Stimulated activated CD4-positive, alpha-beta T cell treated with anti-CD3 and anti-CD28 coated beads, Interleukin-4, amount 100 ng/mL, for 4 hours (primary cell): ENCODE measurements at places on chromosomes 1 and 21.

DNA sequence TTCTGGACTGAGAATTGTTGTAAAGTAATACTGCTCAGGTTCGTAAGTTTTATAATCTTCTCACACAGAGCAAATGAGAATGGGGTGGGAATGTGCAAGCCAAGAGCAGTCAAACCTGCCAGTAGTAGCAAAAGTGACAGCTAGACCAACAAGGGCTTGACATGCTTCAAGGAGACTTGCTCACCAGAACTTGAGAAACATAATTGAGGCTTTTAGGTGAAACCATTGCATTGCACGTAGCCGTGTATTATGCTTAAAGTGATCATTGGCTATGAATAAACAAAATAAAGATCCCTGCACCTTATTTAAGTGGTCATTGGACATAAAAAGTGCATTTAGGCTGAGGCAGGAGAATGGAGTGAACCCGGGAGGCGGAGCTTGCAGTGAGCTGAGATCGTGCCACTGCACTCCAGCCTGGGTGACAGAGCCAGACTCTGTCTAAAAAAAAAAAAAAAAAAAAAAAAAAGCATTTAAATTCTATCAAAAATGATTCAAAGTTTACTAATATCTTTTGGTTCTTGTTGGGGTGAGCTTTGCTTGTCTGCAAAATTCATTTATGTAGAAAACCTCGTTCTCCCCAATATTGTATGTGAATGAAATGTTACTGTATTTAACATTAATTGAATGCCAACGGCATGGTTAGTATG is 11.8 kb upstream of the CCT8 start:
- no peak for DNase-seq

DNA sequence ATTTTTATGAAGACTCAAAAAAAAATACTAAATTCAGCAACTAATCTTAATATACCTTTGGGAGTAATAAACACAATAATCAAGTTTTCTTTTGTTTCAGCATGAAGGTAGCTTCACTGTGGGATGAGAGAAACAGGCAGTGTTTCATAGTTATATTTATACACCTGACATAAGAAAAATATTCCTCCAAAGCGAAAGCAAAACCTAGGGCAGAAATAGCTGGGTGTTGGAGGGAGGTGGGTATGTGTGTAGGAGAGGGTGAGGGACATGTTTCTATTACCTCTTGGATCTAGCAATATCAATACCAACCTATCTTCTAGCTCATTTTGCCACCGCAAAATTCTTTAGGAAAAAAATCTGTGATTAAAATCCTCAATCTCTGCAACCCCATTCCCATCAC is 24.9 kb upstream of the MAN1A2 start:
- DNase-seq: no peak

DNA sequence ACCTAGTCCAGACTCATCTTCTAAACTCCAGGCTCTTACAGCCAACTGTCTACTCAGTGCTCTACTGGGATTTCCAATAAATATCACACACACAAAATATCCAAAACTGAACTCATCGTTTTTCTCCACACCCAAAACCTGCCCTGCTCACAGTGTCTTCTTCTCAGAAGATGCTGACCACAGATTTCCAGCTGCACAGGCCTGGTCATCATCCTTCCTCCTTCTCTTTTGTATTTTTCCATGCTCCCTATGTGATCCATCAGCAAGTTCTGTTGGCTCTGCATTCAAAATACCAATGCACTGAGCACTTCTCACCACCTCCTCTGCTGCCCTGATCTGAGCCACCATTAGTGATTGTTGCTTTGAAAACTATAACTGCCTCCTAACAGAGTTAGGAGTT is 159.5 kb upstream of the KAZN start:
- DNase-seq: no peak

DNA sequence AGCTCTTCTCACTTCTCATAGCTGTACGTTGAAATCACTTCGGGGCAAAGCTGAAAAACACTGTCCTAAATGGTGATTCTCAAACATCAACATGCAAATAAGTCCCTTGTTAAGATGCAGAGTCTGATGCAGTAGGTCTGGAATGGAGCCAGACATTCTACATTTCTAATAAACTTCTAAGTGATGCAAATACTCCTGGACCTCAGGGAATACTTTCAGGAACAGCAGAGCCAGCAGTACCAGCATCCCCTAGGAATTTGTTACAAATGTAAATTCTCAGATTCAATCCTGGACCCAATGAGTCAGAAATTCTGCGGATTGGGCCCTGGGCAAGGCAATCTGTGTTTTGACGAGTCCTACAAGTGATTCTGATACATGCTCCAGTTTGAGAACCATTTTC is 152.3 kb downstream of the PCNX2 start:
- DNase-seq: no peak

DNA sequence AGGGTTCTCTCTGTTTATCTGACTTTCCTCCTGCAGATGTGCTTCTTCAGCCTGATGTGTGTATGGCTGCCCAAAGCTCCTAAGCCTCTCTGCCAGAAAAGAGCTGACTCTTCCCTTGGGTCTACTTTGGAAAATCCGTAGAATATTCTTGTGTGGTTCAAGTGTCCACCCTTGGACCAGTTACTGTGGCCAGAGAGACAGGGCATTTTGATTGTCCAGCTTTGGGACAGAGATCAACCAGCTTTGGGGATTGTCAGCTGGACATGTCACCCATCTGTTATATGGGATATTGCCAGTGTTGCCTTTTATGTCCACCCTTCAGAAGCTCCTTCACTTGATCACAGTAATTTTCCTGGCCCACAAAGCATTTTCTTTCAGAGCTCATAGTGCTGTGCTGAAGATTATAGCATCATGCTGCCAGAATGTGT is 126.2 kb upstream of the L1TD1 start:
- no peak for DNase-seq

DNA sequence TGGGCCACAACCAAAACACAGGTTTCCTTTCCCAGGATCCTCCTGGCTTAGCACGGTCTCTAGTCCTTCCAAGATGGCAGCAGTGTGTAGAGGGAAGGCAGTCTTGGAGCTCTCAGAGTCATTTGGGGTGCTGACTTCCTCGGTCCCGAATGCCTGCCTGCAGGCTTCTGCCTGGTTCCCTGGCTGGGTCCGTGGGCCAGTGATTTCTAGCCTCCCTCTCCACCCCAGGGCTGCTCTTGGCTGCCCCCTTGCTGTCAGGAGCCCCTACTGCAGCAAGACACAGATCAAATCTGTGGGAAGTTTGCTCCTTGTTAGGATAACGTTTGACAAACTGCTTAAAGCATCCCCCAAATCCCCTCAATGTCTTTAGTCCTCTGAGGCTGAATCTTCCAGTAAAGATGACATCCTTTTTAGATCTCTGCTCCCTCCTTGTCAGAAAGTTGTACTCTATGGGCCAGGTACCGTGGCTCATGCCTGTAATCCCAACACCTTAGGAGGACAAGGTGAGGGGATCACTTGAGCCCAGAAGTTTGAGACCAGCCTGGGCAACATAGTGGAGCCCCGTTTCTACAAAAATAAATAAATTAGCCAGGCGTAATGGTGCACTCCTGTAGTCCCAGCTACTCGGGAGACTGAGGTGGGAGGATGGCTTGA is 272.5 kb downstream of the RRAGC start:
- DNase-seq: peak; percentile 18

DNA sequence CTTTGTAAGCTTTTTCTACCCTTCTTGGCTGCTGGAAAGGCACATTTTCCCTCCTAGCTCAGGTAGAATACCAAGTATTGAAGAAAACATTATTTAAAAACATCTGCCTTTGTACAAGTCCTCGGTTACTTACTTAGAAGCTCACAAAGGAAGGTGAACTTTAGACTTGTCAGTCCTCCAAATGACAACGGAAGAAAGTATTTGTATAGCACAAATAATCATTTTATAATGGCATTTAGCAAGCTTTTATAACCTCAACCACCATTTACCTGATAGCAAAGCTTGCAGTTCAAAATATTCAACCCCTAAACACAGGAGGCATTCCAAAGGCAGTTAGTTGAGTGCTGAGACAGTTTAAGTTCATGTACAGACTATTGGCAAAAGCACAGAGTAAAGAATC is 2.5 kb upstream of the FCAMR start:
- DNase-seq: no peak

DNA sequence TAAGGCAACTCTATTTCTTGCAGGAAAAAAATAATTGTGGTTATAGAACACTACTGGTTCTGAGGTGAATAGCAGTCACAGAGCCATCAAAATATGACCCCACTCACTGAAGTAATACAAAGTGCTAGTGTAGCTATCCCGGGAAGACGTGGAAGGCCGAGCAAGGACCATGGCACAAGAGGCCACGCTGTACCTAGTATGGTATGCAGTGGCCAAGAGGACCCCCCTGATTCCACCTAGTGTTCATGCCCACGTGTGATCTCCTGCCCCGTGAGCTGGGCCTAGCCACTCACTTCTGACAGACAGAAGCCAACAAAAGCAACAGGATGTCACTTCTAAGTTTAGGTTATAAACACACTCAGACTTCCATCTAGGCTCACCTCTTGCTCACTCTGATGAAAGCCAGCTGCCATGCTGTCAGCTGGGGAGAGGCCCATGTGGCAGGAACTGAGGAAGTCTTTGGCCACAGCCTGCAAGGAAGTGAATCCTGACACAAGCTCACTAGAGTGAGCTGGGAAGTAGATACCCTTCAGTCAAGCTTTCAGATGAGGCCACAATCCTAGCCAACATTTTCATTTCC is 21.7 kb upstream of the LSS start:
- DNase-seq: no peak

DNA sequence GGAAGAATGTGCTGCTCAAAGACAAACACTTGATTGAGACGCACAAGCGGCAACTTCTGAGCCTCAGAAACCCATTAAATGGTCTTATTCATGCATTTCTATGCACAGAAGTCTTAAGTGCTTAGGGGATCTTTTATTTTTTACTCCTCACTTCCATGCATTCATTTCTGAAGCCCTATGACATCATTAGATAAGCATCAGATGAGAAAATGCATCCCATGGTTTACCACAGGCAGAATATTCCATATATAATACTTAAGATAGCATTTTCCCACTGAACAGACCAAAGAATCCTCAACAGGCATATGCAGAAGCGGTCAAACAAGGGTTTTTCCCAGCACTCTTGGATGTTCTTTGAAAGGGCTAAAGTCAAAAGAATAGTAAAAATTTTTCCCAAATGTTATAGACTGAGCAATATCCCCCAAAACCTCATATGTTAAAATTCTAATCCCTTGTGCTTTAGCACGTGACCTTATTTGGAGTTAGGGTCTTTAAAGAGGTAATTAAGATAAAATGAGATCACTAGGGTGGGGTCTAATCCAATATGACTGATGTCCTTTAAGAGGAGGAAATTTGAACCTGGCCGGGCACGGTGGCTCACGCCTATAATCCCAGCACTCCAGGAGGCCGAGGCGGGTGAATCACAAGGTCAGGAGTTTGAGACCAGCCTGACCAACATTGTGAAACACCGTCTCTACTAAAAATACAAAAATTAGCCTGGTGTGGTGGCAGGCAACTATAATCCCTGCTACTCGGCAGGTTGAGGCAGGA is 22.6 kb upstream of the FAM89A start:
- DNase-seq: no peak

DNA sequence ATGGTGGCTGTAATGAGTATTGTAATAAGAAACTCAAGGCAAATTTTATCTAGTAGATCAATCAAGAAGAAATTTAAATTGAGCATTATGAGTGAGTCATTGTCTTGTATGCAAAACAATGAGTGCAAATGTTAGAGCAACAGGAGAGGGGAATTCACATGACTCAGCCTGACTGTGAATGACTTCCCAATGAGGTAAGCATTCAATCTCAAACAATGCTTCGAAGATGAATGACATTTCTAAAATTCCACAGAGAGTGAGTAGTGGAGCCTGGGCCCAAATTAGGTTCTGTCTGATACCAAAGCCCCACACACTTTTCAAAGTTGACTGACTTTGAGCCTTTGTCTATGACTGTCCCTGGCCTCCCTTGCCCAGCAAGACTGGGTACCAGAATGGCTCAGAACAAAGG is 738.0 kb downstream of the PTPRU start:
- DNase-seq: no peak

- DNase-seq: no peak
Observed at GRCh38 chr1:66332548-66332901, 201.4 kb upstream of the SGIP1 start.

GRCh38 chr1:112714313-112715263 is 544 bp downstream of the PPM1J start:
- no peak for DNase-seq

- DNase-seq: no peak
Observed at GRCh38 chr1:115710859-115711624, 57.5 kb downstream of the CASQ2 start.

DNA sequence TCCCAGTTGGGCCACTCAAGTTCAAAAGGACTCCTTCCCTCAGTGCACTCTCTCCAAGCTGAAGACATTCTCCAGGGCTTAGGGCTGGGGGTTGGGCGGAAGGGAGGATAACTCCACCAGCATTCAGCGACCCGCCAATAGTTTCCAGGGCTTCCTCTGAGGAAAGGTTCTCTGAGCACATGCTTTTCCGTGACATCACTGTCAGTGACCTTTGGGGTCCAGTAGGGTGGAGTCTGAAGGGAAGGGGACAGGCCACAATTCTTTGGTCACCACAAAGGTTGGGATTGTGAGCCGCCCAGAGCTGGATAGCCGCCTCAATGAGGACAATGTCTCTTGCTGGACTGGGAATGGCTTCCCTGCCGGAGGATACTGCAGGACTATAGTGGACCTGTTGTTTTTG is 22.8 kb upstream of the RXRG start:
- DNase-seq: no peak

DNA sequence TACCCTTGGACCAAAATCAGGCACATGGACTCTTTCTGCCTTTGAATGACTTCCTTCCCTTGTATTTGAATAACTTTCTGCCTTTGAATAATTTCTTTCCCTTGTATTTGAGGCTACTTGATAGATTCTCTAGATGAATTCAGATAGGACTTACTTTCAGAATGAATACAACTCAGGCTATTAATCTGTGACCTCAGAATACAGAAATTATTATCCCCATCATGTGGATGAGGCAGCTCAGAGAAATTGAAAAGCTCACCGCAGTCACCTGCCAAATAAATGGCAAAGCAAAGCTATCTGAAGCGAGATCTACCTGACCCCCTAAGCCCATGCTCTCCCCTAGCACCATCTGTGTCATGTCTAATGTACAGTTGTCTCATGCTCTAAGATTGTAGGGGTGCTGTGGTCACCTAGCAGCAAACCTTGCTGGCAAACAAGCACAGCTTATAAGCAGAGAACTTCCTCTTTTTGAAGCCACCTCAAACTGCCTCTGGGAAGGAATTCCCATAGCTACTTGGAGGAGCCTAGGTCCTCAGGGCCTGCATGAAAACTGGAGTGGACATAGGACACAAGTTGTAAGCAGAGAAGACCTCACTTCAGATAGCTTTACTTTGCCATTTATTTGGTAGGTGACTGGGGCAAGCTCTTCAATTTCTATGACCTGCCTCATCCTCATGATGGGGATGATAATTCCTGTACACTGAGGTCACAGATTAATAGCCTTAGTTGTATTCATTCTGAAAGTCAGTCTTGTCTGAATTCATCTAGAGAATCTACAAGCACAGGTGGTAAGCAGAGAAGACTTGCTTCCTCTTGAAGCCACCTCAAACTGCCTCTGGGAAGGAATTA is 66.1 kb downstream of the FASLG start:
- no peak for DNase-seq
